Activated naive CD4-positive, alpha-beta T cell (primary cell): ENCODE measurements at places on chromosomes 1 and 21.

GRCh38 chr21:43911015-43911934 is 46.3 kb downstream of the AGPAT3 start:
- no peak for DNase-seq

- no peak for DNase-seq
Observed at GRCh38 chr1:153525088-153525728, 10.6 kb downstream of the S100A6 start.

GRCh38 chr1:211013346-211014240 is 120.4 kb downstream of the KCNH1 start:
- no peak for DNase-seq

DNA sequence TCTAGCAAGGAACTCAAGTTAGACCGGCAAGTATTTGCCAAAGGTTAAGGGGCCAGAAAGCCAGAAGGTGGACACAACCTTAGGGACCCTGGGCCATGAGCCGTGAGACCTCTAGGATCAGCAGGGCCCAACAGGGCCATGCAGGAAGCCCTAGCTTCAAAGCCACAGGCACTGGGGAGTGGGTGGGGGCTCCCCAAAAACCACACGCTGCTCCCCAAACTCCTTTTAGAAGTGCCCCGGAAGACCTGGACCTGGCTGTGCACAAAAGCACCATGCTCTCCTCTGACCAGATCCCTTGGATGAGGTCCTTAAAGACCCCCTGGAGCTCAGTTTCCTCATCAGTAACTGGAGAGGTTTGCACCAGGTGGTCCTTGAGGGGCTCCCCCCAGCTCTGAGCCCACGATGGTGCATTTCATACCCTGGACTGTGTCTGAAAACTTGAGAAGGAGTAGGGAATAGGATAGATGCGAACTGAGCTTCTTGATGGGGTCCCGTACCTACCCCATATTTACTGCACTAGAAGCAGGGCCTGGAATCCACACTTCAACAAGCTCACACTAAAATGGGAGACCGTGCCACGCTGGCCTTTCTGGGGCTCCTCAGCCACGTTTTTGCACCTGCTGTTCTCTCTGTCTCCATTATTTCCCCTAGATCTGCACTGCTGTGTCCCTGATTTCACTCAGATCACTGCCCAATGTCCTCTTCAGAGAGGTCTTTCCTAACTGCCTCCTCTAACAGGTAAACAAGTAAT is 40.6 kb upstream of the LBR start:
- no peak for DNase-seq

GRCh38 chr1:222706815-222707214 is 5.5 kb downstream of the AIDA start:
- no peak for DNase-seq

DNA sequence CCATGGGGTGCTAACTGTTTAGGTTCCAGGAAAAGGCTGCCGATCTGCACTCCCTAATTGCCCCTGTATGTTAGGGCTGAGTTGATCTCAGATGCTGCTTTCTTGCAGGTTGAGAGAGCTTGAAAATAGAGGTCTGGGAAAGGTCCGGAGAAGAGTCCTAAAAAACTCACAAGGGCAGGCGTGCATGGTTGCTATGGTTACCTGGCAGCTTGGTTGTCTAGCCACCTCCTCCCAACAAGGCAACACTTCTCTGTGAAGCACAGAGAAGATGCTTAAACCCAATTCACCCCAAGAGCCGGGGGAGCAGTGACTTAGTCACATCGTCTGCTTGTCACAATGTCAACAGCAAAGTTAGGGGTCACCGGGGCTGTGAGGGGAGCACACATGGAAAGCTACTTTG is 31.0 kb upstream of the LRRC52 start:
- DNase-seq = no peak

DNA sequence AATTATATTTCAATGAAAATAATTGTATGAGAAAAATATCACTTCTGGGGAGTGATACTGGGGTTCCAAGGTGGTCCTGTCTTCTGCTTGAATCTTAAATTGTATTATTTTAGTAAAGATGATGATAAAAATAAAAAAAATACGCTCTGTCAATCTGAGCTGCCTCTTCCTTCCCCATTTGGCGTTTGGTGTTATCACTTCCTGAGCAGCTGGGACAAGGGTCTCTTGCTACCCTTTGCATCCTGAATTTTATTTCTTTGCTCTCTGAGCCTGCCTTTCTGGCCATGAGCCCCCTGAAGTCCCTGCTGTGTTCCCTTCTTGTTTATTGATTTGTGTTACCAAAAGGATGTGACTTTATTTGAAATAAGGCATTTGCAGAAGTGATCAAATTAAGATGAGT is 111.0 kb downstream of the KCNJ6 start:
- no peak for DNase-seq

- no peak for DNase-seq
Observed at GRCh38 chr1:25871704-25872494, 3.6 kb downstream of the PAQR7 start.

DNA sequence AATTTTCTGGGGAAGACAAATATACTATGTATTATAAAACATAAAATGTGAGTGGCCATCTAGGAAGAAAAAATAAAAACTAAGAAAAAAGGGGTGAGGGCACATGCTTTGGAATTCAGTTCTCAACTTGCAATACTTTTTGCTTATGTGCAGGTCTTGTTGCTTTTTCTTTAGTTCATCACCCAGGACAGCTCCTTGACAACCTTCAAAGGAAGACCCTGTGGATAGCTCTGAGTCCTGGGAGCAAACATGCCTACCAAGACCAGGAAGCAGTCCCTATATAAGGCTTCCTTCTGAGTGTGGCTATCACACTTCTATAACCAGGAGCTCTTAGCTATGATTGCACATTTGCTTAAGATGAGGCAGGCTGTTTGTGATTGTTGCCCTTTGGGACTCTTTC is 78.0 kb downstream of the WDR64 start:
- DNase-seq = no peak

DNA sequence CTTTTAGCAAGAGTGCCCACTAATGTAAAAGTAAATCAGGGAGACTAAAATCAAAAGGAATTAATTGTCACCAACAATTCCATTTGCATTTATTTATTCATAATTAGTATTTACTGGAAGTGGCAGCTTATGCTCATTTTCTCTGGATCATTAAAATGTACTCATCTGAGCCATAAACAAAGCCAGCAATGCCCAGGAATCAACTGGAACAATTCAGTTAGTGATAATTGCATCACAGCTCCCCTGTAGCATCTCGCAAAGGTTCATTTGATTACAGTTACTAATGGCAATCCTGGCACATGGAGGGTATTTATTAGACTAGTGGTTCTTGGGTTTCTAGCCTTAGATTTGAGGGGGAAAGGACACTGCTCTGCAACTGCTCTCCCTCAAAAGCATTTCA is 92.7 kb upstream of the C1orf21 start:
- no peak for DNase-seq

GRCh38 chr1:236795757-236796667 is 920 bp downstream of the MTR start:
- no peak for DNase-seq
